ENCODE measurements at places on chromosomes 16 and 17.

DNA sequence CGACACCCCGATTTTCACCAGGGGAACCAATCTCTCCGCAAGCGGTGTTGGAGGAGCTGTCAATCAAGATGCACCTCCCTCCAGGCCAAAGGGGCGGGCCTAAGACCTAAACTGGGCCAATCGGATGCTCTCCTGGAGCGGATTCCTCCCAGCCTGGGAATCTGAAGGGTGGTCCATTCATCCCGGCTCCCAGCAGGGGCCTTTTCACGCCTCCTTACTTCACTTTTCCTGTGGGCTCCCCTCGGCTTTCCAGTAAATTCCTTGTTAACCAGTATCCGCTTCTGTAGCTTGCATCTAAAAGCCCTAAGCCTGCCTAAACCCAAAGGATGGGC lies 17.1 kb downstream of the C16orf74 start:
- no peak for DNase-seq

- DNase-seq, result no peak
These were observed 106.2 kb downstream of the PHKB start for GRCh38 chr16:47567321-47567720.

- DNase-seq, result no peak
These were observed 1247.6 kb downstream of the CDH8 start for GRCh38 chr16:60788631-60789030.

- no peak for DNase-seq
These were observed 39.3 kb downstream of the ARHGAP27 start for GRCh38 chr17:45393411-45393810.

DNA sequence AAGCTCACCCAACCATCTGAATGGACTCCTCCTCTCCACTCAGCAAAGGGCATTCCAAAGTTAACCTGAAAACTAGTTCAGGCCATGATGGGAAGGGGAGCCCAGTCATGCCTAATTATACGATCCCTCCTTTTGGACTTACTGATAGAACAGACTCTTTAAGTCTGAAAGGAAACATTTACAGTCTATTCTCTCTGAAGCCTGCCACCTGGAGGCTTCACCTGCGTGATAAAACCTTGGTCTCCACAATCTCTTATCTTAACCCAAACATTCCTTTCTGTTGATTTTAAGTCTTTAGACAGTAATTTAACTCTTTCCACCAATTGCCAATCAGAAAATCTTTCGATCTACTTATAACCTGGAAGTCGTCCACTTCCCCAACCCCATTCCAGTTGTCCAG lies 9.0 kb upstream of the MPP2 start:
- no peak for DNase-seq

GRCh38 chr17:15963670-15964110 lies 18.8 kb downstream of the ADORA2B start:
- no peak for DNase-seq

GRCh38 chr16:48602356-48603014 lies 7.5 kb downstream of the N4BP1 start:
- DNase-seq, result no peak

- DNase-seq, result peak; percentile 80
These were observed 5.3 kb downstream of the MPP2 start for GRCh38 chr17:43901861-43902589.

DNA sequence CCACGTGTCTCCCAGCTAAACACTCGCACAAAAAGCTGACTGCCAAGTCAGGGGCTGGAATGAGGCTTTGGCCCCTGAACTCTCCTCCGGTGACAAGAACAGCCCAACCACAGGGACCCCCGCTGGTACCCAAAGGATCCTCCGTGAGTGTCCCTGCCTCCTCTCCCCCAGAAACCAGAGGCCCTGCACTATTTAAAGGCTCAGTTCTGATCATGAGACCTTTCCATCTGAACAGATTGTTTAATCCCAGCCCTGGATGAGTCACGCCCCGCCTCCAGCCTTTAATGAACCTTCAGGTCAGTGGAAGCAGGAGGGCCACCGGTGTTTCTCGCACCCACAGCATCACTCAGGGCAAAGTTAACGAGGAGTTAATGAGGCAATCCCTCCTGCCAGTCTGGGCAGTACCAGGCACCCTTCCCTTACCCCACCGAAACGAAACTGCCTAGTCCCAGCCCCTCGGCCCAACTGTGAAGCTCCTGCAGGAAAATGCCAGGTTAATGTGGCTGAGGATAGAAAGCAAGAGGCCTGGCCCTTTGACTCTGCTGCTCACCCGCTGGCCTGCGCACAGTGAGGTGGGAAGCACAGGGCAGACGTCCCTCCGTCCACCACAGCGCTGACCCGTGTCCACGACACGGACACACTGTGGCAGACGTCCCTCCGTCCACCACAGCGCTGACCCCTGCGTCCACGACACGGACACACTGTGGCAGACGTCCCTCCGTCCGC lies 32.4 kb downstream of the TIMM22 start:
- DNase-seq, result peak; percentile 76

GRCh38 chr16:51854401-51854951 lies 692.5 kb downstream of the TOX3 start:
- no peak for DNase-seq

- DNase-seq, result no peak
These were observed 5.2 kb downstream of the AHSP start for GRCh38 chr16:31532896-31533295.

DNA sequence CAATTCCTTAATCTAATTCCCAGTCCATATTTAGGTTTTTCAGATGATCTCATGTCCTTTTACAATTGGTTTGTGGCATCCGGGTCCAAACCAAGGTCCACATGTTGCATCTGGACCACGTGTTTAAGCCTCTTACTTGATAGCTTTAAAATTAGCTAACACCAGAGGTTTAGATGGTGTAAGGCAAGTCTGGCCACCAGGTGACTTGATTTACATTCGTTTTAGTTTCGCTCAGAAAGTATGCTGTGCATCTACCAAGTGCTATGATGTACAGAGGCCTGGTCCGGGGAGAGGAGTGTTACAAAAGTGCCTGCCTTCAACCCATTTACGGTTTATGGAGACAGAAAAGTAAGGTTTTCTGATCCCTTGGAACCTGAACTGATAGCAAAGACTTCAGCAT lies 878 bp upstream of the DNAJA2 start:
- DNase-seq, result peak; percentile 30

DNA sequence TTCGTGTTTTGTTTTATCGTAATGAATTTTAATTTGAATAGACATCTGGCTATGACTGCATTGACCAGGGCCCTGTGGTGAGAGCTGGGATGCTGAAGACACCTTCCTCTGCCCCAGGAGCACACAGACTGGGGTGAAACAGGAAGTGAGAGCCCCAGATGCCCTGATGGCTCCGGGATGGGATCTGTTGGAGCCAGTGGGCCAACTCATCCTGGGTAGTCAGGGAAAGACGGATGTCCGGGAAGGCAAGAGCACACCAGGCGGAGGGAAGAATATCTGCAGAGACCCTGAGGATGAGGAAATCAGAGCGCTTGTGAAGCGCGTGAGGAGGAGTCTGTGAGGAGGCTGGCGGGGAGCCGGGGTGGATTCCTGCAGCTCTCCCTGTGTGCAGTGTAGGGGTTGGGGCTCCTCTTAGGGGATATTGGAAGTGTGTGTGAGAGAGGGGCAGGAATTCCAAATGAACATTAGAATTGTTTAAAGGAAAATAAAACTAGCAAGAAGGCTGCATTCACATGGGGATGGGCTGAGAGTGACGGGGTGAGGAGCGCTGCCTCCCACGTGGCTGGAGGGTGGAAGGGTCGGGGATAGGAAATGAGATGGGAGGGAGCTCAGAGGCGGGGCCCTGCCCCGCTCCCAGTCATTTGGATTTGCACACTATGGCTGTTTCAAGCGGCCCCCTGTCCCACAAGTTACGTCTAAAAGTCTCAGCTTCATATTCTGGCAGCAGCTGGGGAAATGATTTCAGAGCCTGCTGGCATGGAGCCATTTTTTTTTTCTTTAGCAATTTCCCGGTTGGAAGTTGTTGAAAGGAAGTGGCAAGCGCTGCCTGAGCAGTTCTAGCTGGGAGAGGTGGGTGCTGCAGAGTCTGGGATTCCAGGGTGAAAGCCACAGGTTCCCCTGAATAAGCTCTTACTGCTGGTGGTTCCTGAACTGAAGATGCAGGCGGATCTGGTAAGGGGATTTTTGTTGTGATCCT lies 71.2 kb upstream of the LGALS9 start:
- no peak for DNase-seq

GRCh38 chr17:49379926-49380325 lies 17.9 kb upstream of the ZNF652 start:
- no peak for DNase-seq

DNA sequence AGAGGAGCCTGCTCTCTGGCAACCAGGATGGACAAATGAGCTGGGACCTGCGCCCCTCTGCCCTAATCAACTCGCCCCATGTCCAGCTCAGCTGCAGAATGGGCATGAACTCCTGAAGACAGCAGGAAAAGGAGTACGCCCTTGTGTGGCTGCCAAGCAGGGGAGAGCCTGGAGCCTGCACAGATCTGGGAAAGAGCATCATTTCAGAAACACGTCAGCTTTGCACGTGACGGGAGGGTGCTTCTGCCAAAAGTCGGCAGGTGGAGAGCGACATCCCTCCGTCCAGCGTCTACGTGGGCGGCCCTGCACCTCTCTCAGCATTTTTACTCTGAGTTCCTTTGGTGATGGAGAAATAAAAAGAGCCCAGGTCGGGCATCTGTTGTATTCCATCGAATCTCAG lies 18.5 kb downstream of the NME3 start:
- DNase-seq, result no peak

- DNase-seq, result no peak
These were observed 6.3 kb upstream of the TENT4B start for GRCh38 chr16:50146479-50147435.

GRCh38 chr17:12599186-12599920 lies 66.3 kb upstream of the MYOCD start:
- no peak for DNase-seq

DNA sequence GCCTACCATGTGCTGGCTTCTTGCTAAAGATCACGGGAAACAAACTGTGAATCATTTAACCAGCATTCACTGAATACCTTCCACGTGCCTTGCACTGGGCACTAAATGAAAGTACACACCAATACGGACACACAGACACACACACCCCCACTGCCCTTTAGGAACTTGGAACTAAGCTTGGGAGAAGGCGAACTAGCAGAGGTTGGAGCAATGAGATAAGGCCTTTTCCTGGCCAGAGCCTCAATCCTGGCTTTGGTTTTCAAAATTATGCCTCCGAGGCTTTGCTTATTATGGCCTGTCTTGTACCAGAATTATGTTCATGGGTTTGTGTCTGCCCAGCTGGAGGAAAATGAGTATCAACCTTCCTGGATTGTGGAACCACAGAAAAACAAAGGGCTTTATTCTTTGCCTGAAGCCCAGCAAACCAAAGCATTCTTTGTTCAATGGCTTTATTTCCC lies 32.3 kb downstream of the CPPED1 start:
- DNase-seq, result no peak

DNA sequence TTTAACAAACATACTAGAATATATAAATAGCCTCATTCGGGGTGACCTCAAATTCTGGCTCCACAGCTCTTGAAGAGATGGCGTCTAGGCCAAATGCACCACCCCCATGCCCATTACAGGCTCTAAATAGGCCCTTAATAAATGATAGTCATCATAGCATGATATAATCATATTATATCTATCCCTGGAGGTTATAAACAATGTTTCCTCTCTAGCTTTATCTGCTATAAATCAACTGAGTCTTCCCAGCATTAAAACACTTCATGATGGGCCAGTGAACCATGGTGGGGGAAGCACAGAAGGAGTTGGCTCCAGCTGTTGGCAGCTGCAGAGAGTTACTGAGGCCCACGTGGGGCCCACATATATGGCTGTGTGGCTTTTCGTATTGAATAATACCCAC lies 214.9 kb upstream of the MPHOSPH6 start:
- no peak for DNase-seq

Data from WERI-Rb-1 (cell line).